ENCODE measurements at places on chromosomes 7 and 10. TPM values are rescaled to one million over a fixed set of nuclear protein-coding genes. Genes with fewer than 3 reads are reported as not detected.

DNA sequence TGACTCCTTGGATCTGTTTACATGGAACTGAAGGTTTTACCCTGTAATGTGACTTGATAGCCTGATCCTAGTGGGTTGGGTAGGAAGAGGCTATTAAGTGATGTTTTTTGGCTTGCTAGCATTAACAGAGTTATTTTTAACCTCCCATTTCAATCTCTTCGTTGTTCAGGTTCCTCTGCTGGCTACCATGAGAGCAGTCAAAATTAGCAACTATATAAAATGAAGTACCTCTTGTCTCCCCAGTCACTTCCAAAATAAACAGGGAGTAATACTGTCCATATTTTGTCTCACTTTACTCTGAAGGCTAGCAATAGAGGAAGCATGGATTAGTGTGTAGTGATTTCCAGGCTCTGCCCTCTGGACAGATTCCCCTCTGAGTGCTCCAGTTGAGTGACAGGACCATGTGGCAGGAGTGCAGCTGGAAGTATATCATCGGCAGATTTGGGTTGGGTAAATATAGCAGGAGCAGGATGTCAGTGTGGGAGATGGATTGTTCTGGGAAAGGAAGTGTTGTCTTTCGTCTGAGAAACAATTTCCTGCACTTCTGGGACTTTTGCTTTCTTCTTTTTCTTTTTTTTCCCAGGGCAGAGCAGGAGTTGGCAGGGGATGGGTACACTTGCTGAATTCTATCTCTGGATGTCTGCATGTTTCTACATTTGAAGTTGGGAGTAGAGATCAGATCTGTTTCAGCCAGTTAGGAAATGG lies 35.2 kb downstream of the GBF1 start:
- peak; percentile 27 for DNase-seq

DNA sequence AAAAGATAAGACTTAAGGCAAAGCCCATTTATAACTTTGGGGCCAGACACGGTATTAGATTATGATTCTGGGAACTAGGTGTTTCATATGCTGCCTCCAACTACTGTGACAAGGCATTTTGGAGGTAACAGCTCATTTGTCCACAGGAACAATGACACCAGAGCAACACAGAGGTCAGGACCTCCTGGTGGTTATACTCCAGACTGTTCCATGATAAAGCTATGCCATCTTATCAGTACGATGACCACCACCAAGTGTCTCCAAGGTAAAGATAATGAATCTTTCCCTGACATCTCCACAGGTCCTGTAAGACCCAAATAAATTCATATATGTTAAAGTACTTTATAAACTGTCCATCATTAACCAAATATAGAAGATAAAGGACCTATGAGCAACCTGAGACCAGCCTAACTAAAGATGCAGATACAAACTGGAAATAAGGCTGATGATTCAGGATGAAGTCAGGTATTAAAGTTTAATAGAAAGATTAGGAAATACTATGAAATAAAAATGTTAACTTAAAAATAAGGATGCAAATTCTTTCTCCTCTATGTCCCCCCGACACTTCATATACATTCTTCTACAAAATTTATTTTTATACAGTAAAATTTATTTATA lies 26.2 kb downstream of the CUL2 start:
- no peak for DNase-seq

GRCh38 chr7:107236862-107237261 lies 68.1 kb downstream of the HBP1 start:
- peak; percentile 74 for DNase-seq

- no peak for DNase-seq
These were observed 43.4 kb upstream of the ELMO1 start for GRCh38 chr7:37491919-37492694.

DNA sequence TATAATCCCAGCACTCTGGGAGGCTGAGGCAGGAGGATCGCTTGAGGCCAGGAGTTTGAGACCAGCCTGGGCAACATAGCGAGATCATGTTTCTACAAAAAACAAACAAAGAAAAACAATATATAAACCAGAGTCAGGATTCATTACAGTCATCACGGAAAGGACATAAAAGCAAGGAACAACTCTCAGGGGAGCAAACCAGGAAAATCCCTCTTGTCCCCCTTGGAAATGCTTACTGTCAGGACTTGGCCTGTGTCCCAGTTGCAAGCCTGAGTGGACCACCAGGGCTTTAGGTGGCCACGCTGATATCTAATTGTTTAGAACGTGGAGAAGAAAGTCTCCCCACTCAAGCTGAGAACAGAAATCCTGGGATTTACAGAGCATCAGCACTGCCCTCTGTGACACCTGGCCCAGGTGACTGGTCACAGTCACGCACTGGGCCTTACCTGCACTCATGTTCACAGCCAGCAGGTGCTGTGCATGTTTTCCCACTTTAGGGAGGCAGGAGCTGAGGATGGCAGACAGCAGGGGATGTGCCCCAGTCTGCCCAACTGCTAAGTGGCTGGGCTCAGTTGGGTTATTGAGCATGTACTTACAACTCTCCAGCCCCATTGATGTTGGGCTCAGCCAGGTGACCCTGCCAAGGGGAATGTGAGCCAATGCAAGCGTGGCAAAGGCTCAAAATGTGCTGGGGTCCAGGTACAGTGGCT lies 60.9 kb downstream of the TMEM130 start:
- no peak for DNase-seq

- DNase-seq = peak; percentile 12
These were observed 728 bp downstream of the PARD3 start for GRCh38 chr10:34814223-34814912.

Gene ZNF248
- total RNA-seq = 51.9 TPM

Gene MSS51
- total RNA-seq = 6.5 TPM

Gene IDE
- total RNA-seq = 17.8 TPM

Gene PLPP4
- 27.6 TPM for total RNA-seq

Gene MACC1
- total RNA-seq = 0.18 TPM

All from cerebellum (tissue), 4 donors.